ENCODE measurements at places on chromosomes 1 and 21.

- DNase-seq = no peak
Measured at GRCh38 chr21:28734522-28735175, 258.0 kb downstream of the LTN1 start.

DNA sequence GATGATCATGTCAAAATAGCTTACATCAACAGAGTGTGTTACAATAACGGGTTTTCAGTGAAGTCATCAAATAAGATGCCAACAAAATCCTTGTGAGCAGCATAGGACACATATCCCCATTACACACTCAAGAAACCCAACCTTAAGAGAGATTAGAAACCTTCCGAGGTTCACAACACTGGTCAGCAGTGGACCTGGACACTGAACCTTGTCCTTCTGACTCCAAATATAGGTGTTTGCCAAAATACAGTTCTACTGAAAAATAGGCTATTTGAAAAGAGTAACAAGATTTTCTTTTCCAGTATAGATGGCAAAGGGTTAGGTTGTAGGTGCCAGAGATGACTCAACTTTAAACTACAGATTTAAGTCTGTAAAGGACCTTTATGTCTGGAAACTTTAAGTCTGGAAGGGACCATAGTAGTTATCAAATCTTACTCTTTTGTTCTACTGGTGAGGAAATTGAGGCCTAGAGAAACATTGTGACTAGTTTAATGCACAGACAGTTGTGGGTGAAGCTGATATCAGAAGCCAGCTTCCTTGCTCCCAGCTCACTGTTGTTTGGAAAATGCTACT, 811 bp upstream of the REG4 start:
- no peak for DNase-seq

- DNase-seq = no peak
Measured at GRCh38 chr1:172135978-172136610, 284.4 kb upstream of the C1orf105 start.

GRCh38 chr21:33974513-33975468, 59.2 kb upstream of the ATP5PO start:
- no peak for DNase-seq
